Mesenteric fat pad (tissue), 1 donor: ENCODE measurements at places on chromosomes 2 and 18. TPM values are rescaled to one million over a fixed set of nuclear protein-coding genes. Genes with fewer than 3 reads are reported as not detected.

DNA sequence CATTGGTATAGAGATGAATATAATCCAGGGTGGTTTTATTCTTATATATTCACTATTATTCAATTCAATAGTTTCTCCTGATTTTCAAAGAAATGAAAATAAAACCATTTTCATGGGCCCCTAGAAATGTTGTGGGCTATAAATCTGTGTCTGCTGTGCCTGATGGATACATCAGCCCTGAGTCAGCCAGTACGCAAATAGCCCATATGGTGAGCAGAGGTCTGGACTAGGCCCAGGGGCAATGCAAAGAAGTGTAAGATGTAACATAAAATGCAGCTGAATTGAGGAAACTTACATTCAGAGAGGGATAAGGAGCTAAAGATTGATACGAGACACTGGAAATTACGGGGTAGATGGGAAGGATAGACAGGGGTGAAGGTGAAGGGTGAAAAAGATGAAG lies 122.5 kb downstream of the MAIP1 start:
- no peak for DNase-seq

The REL gene
- 24.5 TPM for total RNA-seq

- DNase-seq: no peak
These were observed 54.5 kb downstream of the PTPN4 start for GRCh38 chr2:119814216-119814615.

GRCh38 chr2:43653506-43653905 lies 16.4 kb downstream of the PLEKHH2 start:
- DNase-seq: no peak

- DNase-seq: no peak
These were observed 242.1 kb downstream of the ZEB2 start for GRCh38 chr2:144277622-144278354.

- peak; percentile 71 for DNase-seq
These were observed 13.1 kb upstream of the CNDP1 start for GRCh38 chr18:74521068-74521725.

- DNase-seq: no peak
These were observed 282.4 kb downstream of the MEIS1 start for GRCh38 chr2:66717218-66717905.

The SAG gene
- total RNA-seq: not detected

GRCh38 chr2:218809515-218809914 lies 22.1 kb downstream of the PRKAG3 start:
- no peak for DNase-seq

DNA sequence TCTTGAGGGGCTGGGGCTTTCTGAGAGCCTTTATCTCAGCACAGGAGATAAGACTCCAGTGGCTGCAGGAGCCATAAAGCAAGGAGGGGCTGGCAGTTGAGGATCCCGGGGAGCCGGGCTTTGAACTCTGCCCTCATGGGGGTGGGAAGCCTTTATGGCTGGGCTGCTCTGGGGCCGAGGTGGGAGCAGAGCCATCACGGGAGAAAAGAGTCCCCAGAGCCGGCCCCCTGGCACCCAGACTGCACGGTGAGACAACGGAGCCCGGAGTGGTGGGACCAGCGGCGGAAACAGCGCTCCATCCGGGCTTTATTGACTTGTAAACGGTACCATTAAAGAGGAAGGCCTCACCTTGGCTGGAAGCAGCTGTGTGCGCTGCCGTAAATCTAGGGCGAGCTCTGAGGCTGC lies 162.6 kb downstream of the MYCN start:
- no peak for DNase-seq

The GPR75 gene
- 2.5 TPM for total RNA-seq

DNA sequence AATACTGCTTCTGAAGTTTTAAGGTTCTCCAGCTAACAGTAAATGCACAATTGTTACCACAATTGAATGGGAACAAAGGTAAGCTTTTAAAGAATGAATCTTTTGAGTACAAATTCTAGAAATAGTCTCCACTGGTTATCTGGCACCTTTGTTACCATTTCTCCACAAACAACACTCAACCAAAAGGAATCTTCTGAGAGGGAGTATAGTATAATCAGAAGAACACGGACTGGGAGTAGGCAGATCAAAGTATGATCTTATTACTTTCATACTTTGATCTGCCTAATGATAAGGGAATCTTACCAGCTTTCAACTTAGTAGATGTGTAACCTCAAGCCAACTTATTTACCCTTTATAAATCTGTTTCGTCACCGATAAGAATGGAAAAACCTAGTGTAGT lies 1.4 kb downstream of the CEP76 start:
- no peak for DNase-seq

The ADRA2B gene
- 1.2 TPM for total RNA-seq

- no peak for DNase-seq
These were observed 945.0 kb upstream of the CRIM1 start for GRCh38 chr2:35410431-35411061.

- DNase-seq: no peak
These were observed 137.5 kb downstream of the MEIS1 start for GRCh38 chr2:66572391-66572790.

DNA sequence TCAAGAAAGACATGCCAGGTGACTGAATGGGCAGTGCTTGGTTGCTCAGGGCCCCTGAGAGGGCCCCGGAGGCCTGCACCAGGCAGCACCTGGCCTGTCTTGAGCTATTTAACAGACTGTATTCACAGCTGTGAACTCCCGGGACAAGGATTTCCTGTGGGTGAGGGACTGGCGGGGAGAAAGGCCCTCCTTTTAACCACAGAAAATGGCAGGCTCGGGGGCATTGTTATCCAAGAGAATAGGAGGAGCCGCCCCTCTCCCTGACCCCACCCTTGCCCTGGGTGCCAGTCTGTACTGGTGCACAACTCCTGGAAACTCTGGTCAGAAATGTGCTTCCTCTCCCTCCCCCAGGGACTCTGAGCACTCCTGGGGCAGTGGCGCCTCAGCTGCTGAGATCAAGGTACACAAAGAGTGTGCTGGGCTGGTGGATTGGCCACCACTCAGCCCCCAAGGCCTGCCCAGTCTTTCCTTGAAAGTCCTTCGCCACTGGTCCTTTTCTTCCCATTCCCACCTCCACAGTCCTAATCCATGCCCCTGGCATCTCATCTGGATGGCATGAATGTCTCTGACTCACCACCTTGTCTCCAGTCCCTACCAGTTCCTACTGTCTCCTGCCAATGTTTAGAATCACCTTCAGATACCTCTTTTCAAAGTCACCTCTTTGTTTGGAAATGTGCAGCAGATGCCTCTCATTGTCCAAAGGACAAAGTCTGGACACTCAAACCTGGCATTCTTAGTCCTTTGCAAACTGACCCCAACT lies 19.6 kb upstream of the EPAS1 start:
- DNase-seq: no peak

The GREB1L gene
- 8.6 TPM for total RNA-seq

The CNGA3 gene
- total RNA-seq: 1.1 TPM

DNA sequence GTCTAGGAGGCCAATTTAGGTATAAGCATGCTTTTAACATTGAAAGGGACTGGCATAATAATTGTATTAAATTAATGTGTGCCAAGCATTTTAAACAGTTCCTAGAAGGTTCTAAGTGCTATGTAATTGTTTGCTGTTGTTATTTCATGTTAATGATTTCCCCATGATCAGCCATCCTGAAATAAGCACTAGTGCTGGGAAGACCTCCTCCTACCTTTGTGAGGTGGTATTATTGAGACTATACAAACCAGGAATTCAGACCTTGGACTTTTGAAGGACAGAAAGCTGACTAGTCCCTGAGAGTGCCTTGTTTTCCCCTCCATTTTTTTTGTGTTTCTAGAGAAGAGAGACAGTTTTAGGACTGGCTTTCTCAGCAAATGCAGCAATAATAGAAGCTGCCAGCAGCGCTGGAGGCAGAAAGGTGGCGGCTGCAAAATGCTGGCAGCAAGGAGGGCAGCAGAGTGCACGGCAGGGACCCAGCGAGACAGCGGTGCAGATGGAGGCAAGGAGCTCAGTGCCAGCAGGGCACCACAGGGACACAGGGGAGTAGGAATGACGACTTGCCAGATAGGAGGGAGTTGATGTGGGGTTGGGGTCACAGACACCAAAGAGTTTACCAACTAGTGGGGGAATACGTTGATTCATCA lies 25.3 kb downstream of the NABP1 start:
- DNase-seq: peak; percentile 74

The EFEMP1 gene
- total RNA-seq: 446 TPM

The NGEF gene
- total RNA-seq: 0.35 TPM

DNA sequence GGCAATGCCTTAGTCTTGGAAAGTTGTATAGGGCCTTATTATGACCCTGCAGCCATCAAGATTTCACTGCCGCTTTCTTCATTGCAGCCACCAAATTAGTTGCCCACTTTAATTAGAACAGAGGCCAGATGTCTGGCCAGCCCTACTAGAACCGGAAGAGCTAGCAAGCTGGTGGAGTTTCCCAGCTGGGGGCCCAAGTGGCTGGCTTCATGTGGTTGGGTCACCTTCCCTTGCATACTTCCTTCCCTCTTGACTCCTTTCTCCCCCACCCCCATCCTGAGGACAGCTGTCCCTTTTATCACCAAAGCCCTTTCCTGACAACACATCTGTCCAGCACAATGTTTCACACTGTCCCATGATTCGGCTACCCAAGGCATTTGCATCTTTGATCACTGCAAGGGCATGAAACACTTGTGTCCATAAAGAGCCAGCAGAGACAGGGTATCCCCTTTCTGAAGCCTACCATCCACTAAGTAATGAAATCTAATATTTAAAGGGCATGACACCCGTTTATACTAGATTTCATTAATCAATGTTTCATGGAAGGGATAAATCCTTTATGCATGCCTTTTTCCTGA lies 187.2 kb downstream of the BCL11A start:
- no peak for DNase-seq
